ENCODE measurements at places on chromosomes 13 and 19.

DNA sequence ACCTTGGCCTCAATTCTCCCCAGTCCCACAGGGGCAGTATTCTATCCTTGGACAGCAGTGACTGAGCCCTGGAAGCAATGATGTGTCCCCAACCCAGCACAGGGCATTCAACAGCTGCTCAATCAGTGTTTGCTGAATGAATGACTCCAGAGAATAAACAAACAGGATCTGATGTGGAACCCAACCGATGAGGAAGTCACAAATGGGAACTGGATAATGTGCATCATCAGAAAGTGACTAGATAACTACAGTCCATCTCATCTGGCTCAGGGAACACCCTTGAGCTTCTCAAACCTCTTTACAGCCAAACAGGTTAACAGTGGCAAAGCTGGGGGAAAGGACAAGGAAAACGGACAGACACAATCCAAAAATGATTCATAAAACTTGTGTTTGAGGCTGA lies 8.2 kb downstream of the SLC25A30 start:
- peaks cover 31% of the 10 kb centered on the region for H3K36me3 ChIP-seq
- no peak overlapping the region for H3K4me3 ChIP-seq
- DNase-seq: no peak

DNA sequence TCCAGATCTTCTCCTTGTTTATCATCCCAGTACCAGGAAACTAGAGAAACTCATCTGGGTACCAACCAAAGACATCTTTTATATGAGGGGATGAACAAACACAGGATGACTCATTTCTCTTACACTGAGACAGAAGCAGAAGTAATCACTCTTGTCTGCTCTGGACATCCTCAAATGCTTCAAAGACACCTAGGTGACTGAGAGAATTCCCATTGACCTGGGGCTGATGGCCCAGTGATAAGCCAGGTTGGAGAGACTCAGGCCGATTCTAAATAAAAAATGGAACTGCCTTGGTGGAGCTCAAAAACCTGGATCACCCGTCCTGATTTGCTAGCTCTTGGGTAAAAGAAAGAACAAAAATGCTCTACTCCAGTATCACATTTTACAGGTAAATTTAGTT lies 182.2 kb downstream of the ZNF486 start:
- H3K27ac ChIP-seq: no peak overlapping the region
- H3K4me1 ChIP-seq: no peaks in the 10 kb centered on the region
- H3K4me3 ChIP-seq: no peak overlapping the region
- H3K36me3 ChIP-seq: no peaks in the 10 kb centered on the region
- H3K27me3 ChIP-seq: no peaks in the 10 kb centered on the region

GRCh38 chr13:105804561-105805190 lies 730.8 kb downstream of the EFNB2 start:
- no peak overlapping the region for H3K27ac ChIP-seq
- no peak overlapping the region for H3K4me3 ChIP-seq
- no peaks in the 10 kb centered on the region for H3K36me3 ChIP-seq
- no peaks in the 10 kb centered on the region for H3K4me1 ChIP-seq
- H3K27me3 ChIP-seq: no peaks in the 10 kb centered on the region

- no peak overlapping the region for H3K4me3 ChIP-seq
- H3K27me3 ChIP-seq: peaks cover 5% of the 10 kb centered on the region
- H3K4me1 ChIP-seq: peaks cover 3% of the 10 kb centered on the region
- peaks cover 1% of the 10 kb centered on the region for H3K36me3 ChIP-seq
These were observed 55.9 kb downstream of the STARD13 start for GRCh38 chr13:33229446-33230177.

DNA sequence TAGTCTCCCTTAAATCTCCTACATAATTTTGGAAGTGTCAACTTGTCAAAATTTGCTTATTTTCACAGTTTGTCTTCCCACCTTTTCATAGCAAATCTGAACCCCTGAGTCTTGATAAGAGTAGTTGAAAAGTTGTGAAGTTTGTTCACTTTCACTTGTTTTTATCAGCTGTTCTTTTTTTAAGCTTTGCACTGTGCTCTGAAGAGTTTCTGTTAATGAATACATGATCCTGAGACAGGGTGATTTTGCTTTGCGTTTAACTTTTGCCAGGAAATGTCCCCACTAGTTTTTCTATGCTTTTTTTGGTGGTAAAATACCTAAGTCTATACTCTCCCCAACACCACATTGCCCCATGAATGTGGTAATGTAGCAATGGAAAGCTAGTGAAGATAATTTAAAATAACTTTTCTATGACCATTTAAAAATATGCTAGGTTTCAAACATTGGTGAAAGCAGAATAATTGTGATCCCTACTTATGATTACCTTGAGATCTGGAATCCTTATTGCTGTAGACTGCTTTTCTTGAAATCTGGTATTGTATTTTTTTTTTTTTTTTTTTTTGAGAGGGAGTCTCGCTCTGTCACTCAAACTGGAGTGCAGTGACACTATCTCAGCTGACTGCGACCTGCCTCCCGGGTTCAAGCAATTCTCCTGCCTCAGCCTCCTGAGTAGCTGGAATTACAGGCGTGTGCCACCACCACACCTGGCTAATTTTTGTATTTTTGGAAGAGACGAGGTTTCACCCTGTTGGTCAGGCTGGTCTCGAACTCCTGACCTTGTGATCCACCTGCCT lies 5.4 kb downstream of the NUP58 start:
- no peak overlapping the region for H3K4me3 ChIP-seq
- no peak overlapping the region for H3K27ac ChIP-seq
- H3K27me3 ChIP-seq: no peaks in the 10 kb centered on the region
- H3K36me3 ChIP-seq: peaks cover 69% of the 10 kb centered on the region

DNA sequence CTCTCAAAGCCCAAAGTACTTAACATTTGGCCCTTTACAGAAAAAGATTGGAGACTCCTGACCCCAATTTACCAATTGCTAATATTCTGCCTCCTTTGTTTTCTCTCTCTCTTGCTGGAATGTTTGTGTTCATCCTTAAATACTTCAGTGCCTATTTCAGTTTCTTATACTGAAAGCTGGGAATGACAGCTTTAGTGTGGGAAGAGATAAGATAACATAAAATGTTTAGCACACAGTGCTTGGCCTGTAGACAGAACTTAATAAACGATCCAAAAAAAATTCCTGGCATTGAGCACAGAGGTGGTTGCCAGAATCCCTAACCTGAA lies 3.0 kb upstream of the PLEKHF1 start:
- no peaks in the 10 kb centered on the region for H3K27me3 ChIP-seq
- peaks cover 5% of the 10 kb centered on the region for H3K36me3 ChIP-seq
- H3K4me3 ChIP-seq: peak overlapping the region; percentile 66
- DNase-seq: no peak
- peaks cover 47% of the 10 kb centered on the region for H3K4me1 ChIP-seq
- peak overlapping the region; percentile 92 for H3K27ac ChIP-seq

GRCh38 chr19:1451916-1452801 lies 2.2 kb downstream of the APC2 start:
- DNase-seq: no peak
- H3K4me3 ChIP-seq: no peak overlapping the region
- no peaks in the 10 kb centered on the region for H3K36me3 ChIP-seq
- H3K27ac ChIP-seq: no peak overlapping the region

- no peaks in the 10 kb centered on the region for H3K4me1 ChIP-seq
- H3K27ac ChIP-seq: no peak overlapping the region
- H3K4me3 ChIP-seq: no peak overlapping the region
- no peak for DNase-seq
These were observed 476.3 kb upstream of the SLITRK1 start for GRCh38 chr13:84358601-84359000.

- H3K27ac ChIP-seq: no peak overlapping the region
- DNase-seq: no peak
- H3K4me3 ChIP-seq: no peak overlapping the region
- H3K4me1 ChIP-seq: no peaks in the 10 kb centered on the region
These were observed 10.9 kb downstream of the ZNF653 start for GRCh38 chr19:11494634-11495285.

GRCh38 chr13:50955241-50955640 lies 45.6 kb downstream of the RNASEH2B start:
- DNase-seq: no peak
- peaks cover 24% of the 10 kb centered on the region for H3K36me3 ChIP-seq
- no peak overlapping the region for H3K4me3 ChIP-seq
- H3K27me3 ChIP-seq: no peaks in the 10 kb centered on the region
- no peaks in the 10 kb centered on the region for H3K4me1 ChIP-seq

DNA sequence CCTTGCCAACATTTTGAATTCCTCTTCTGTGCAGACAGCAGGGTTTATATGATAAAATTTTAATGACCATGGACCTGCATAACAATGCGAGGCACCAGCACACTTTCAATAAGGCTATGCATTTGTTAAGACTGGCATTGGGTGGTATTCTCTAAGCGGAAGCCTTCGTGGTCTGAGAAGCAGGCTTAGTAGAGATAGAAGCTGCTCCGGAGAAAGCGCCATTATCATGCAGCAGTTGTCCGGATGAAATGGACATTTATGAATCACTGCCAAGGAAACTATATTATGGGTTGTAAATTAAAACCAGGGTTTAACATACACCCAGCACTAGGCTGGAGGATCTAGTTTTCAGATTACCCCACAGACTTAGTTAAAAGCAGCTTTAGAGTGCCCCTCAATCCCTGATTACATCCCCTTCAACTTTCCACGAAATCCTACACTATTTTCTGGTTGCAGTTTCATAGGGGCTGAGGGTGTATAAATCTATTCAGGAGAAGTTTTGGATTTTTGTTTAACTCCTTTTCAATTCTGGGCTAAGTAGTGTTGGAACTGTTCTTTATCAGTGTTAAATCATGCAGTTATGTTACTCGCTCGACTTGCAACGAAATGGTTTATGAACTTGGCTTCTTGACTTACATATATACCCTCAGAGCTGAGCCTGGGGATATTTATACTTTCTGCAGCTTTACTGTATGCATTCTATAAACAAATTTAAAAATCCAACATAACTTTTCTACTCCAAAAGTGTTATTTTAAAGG lies 193.3 kb downstream of the PCDH9 start:
- no peak overlapping the region for H3K27ac ChIP-seq
- no peak for DNase-seq
- H3K4me1 ChIP-seq: peaks cover 3% of the 10 kb centered on the region
- no peak overlapping the region for H3K4me3 ChIP-seq

DNA sequence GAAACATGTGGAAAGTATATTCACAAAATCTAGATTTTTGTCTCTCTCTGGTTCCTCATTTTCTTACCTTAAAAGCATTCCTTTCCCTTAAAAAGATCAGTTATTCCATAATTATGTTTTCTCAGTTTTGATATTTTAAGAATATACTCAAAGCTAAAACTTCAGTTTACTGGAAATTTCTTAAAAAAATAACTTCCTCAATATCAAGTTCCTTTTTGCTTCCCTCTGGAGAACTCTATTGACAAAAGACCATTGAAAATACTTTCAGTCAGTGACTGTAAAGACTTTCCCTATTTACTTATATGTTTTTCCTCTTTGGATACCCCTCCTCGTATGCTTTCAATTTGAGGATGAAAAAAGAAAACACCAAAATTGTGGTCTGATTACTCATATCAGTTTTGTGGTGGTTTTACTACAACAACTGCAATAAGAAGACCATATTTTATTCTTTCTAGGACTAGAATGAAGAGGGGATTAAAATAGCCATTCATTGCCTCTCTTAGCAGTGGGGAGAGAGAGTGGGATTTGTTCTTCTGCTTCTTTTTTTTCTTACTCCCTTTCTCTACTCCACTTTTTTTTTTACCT lies 113.2 kb downstream of the ESD start:
- H3K4me3 ChIP-seq: no peak overlapping the region
- peaks cover 22% of the 10 kb centered on the region for H3K36me3 ChIP-seq
- peaks cover 25% of the 10 kb centered on the region for H3K4me1 ChIP-seq
- DNase-seq: no peak
- H3K27ac ChIP-seq: no peak overlapping the region

- peaks cover 100% of the 10 kb centered on the region for H3K4me1 ChIP-seq
- H3K4me3 ChIP-seq: no peak overlapping the region
- peaks cover 17% of the 10 kb centered on the region for H3K36me3 ChIP-seq
- peak overlapping the region; percentile 73 for H3K27ac ChIP-seq
These were observed 37.8 kb downstream of the BRD4 start for GRCh38 chr19:15294561-15294990.

- H3K27me3 ChIP-seq: no peaks in the 10 kb centered on the region
- peak; percentile 85 for DNase-seq
- peak within 1 kb of the TSS; percentile 87 for H3K4me3 ChIP-seq
- peaks cover 54% of the 10 kb centered on the region for H3K36me3 ChIP-seq
- peak within 1 kb of the TSS; percentile 89 for H3K27ac ChIP-seq
- peaks cover 36% of the 10 kb centered on the region for H3K4me1 ChIP-seq
These were observed at the start of gene ZNF586 for GRCh38 chr19:57769345-57770131. Gene ZNF586, plus strand, starts transcription at chr19:57769676. Its CDS starts 167 bp downstream, at chr19:57769843.

DNA sequence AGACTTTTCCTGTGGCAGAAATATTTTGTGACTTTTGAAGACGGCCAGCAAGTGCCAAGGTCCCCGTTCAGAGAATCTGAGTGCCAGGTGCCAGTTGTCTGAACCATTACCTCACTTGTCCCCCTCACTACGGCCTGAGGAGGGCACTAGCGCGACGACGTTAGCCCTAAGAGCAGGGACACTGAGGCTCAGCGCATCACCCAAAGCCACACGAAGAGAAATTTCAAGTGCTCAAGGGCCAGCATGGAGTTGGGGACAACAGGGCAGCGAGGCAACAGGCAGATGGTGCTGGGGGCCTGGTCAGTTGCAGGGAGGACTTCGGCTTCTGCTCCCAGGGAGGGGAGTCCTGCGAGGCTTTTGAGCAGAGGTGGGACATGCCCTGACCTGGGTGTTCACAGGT lies 9.5 kb upstream of the TYK2 start:
- DNase-seq: peak; percentile 47
- no peaks in the 10 kb centered on the region for H3K27me3 ChIP-seq
- H3K36me3 ChIP-seq: peaks cover 22% of the 10 kb centered on the region
- H3K4me1 ChIP-seq: peaks cover 16% of the 10 kb centered on the region
- no peak overlapping the region for H3K27ac ChIP-seq

DNA sequence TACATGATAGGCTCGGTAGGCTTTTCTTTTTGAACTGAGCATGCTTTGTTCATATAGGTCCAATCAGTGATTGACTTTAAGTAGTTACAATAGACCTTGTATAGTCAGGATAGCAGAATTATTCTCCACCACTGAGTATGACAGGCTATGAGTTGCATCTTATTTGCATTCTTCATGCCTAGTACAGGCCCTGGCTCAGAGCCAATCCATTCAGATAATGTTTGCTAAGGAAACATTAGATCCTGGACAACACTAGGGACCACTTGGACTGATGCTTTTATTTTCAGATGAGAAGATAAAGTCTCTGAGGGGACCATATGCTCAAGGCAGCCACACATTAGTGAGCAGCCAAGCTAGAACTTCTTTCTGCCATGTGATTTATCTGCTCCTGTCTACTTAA lies 133.9 kb downstream of the KL start:
- no peaks in the 10 kb centered on the region for H3K36me3 ChIP-seq
- H3K27ac ChIP-seq: no peak overlapping the region
- peaks cover 8% of the 10 kb centered on the region for H3K4me1 ChIP-seq
- H3K4me3 ChIP-seq: no peak overlapping the region

- no peaks in the 10 kb centered on the region for H3K27me3 ChIP-seq
- H3K4me3 ChIP-seq: peak overlapping the region; percentile 42
- peak overlapping the region; percentile 93 for H3K27ac ChIP-seq
- H3K4me1 ChIP-seq: peaks cover 49% of the 10 kb centered on the region
- DNase-seq: no peak
These were observed 128.0 kb downstream of the DCT start for GRCh38 chr13:94351292-94351990.

DNA sequence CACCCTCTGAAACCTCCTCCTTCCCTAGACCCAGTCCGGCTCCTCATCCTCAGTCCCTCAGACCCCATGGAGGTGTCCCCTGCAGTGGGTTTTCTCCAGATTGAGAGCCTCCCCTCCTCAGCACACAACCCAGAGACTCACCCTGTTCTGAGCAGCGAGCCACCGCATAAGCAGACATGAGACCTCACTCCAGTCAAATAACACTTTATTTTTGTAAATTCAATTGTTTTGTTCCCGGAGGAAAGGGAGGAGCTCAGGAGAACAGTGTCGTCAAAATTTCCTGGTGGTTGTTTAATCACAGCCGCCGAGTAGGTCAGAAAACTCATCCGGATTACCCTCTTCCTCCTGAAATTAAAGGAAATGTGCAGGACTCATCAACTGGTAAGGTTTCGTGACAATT lies 57.5 kb downstream of the ERICH4 start:
- H3K27ac ChIP-seq: no peak overlapping the region
- no peaks in the 10 kb centered on the region for H3K36me3 ChIP-seq
- peaks cover 41% of the 10 kb centered on the region for H3K27me3 ChIP-seq
